ENCODE measurements at places on chromosomes 3 and 15. TPM values are rescaled to one million over a fixed set of nuclear protein-coding genes. Genes with fewer than 3 reads are reported as not detected.
A peak's percentile ranks its signal among the peaks of the same experiment; 100 is the strongest.

The PHC3 gene
- total RNA-seq = 55.5 TPM

GRCh38 chr15:52230073-52230472 lies 38.9 kb upstream of the GNB5 start:
- no peak for DNase-seq

DNA sequence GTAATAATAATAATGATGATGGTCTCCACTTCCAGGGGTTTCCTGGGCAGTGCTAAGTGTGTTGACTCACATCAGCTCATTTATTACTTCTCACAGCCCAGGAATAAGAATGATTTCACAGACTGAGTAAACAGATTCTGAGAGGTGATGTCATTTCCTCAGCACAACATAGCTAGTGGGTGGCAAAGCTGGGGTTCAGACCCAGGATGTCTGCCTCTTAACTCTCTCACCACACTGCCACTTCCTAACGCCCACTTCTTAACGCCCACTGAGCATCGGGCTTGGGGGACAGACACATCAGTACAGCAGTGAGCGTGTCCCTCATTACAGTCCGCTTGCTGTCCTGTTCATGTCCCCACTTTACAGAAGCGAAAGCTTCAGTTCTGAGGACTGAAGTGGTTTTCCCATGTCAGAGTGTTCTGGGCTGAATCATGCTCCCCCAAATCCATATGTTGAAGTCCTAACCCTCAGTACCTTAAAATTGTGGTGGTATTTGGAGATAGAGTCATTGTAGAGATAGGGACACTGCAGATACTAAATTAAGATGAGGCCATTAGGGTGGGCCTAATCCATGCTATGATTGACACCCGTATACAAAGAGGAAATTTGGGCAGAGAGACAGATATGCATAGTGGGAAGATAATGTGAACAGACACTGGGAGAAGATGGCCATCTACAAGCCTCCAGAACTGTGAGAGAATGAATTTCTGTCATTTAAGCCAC lies 68.0 kb downstream of the ATP2B2 start:
- peak; percentile 47 for DNase-seq

The PP2D1 gene
- not detected for total RNA-seq

- no peak for DNase-seq
These were observed 10.7 kb downstream of the AQP9 start for GRCh38 chr15:58148633-58149445.

GRCh38 chr15:40360015-40360414 lies 2.0 kb downstream of the DISP2 start:
- no peak for DNase-seq

DNA sequence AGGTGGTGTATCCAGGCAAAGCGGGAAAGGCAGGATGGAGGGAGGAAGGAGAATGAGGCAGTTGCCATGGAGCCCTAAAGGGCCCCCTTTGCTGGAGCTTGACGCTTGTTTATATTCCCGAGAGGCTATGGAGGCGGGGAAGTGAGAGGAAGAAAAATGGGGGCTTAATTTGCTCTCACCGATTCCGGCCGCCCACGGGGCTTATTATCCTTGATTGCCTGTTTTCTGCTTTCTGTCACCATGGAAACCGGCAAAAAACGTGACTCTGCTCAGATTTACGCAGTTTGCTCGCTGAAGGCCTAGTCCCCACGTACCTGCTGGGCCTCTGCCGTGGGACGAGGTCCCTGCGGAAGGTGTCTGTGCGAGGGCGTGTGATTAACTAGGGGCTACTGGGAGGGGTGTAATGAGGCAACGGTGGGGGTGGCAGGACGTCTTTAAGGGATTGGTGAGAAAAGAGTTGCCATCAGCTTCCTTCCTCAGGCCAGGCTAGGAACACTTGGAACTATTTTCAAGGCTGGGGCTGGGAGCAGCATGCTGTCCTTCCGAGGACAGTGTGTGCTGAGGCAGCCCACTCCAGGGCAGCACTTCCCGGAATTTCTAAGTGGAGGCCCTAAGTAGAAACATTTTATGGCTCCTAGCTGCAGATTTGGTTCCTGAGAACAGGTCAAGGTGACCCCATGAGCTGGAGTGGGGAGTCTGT lies 110.8 kb upstream of the NDN start:
- DNase-seq = no peak

GRCh38 chr3:94071713-94072284 lies 8.9 kb downstream of the NSUN3 start:
- no peak for DNase-seq

GRCh38 chr15:71279757-71280141 lies 164.5 kb downstream of the THSD4 start:
- no peak for DNase-seq

DNA sequence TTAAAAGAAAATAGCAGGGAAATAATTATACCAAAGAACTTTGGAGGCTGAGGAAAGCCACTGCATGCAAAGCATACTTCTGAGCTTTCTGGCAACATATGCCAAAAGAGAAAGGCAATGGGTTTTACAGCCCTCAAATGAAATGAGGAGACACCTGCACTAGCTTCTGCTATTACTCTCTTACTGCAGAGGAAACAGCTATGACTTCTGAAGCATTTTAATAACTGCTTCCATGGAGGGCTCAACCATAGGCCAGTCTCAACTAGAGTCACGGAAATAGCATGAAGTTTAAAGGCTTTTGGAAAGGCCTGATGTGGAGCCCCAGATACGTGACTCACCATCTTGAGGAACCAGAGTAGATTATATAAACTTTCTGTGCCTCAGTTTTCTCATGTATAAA lies 114.8 kb downstream of the OXNAD1 start:
- no peak for DNase-seq

- DNase-seq = no peak
These were observed 174.8 kb upstream of the BCL6 start for GRCh38 chr3:187920030-187920429.

- DNase-seq = no peak
These were observed 58.5 kb downstream of the DUT start for GRCh38 chr15:48389691-48390143.

DNA sequence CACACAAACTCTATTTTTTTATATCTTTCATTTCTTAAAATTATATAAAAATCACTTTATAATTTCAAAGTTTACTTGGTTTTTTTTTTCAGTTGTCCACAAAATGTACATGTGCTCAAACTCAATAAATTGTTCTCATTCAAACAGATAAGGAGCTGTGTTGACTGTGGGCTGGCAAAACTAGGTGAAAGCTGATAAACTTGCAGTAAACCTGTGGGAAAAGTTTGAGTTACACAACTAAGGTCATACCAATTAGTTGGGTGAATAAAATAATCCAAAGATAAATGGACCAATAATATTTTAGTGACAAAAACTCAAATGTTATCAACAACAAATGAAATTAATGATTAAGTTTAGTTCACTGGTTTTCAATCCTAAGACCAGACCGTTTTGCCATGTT lies 12.6 kb upstream of the UPK1B start:
- no peak for DNase-seq

DNA sequence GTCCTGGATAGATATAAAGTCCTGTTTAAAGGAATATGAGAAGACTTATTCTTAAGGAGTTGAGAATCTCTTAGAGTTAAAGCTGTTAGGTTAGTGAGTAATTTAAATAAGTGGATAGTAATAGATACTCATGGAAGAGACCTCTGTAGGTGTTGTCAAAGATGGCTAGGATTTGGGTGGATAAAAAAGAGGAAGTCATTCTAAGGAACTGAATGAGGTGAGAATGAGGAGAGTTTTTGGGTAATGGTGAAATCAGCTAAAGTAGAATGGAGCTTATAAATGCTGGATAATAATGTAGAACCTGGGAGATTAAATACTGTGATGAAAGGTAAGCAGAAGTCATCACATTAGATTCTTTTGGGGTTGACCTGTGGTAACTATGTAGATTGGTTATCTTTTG lies 8.1 kb downstream of the ARIH1 start:
- no peak for DNase-seq

GRCh38 chr3:50806806-50807205 lies 132.1 kb downstream of the DOCK3 start:
- no peak for DNase-seq

DNA sequence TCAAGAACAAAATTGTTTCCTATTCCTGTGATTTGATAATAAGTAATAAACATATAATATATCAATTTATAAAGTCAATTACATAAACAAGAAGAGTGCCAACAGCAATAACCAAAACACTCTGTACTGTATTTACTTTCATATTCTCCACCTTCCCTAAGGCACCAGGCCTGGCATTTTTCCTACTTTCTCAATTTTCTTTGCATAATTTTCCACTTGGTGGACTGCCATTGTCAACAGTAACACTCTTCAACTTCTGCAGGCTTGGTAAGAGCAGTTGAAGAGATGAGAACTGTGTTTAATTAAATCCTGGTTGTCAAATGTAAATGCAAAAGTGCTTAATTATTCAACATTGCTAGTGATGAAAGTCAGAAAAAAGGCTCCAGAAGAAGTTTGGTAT lies 229.8 kb upstream of the PLSCR5 start:
- DNase-seq = no peak

DNA sequence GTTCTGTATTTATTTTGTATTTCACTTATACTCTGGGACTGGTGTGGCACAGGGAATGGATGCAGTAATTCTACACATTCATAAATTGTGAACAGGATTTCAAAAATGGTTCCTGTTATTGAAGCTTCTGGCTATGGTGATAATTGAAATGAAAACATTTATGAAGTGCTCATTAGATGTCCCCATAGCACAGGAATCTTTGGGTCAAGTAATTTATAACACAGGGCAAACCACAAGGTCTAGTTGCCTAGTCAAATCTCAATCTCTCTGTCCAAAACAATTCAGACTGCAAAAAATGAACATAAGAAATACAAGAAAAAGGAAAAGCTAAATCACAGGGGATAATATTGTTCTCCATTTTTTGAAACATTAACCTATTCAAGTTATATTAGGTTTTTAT lies 117.5 kb upstream of the PTPRG start:
- DNase-seq = no peak

The WDR73 gene
- 26.7 TPM for total RNA-seq
